ENCODE measurements at places on chromosomes 6 and 20.

DNA sequence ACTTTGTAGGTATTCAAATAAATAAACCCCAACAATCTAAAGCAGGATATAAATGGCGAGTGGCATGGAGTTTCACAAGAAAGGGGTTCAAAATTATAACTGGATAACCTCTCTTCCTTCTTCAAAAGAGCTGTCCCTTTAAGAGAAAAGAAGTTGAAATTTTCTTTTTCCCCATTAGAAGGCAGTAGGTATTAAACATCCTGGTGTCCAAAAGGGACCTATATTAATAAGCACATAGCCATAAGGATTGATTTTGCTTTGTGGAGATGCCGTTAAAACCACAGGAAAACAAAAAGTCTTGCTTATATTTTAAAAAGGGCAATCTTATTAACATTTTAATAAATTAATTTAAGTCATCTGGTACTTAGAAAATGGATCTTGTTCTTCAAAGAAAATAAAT lies 76.5 kb downstream of the LYRM4 start:
- DNase-seq: no peak

GRCh38 chr6:49327005-49327404 lies 136.0 kb downstream of the MMUT start:
- DNase-seq: no peak

- DNase-seq: no peak
These were observed 50.5 kb downstream of the HLA-A start for GRCh38 chr6:29992807-29993206.

GRCh38 chr6:9373308-9373707 lies 938.0 kb upstream of the SLC35B3 start:
- no peak for DNase-seq

GRCh38 chr20:1633535-1633934 lies 13.7 kb upstream of the SIRPB1 start:
- no peak for DNase-seq

DNA sequence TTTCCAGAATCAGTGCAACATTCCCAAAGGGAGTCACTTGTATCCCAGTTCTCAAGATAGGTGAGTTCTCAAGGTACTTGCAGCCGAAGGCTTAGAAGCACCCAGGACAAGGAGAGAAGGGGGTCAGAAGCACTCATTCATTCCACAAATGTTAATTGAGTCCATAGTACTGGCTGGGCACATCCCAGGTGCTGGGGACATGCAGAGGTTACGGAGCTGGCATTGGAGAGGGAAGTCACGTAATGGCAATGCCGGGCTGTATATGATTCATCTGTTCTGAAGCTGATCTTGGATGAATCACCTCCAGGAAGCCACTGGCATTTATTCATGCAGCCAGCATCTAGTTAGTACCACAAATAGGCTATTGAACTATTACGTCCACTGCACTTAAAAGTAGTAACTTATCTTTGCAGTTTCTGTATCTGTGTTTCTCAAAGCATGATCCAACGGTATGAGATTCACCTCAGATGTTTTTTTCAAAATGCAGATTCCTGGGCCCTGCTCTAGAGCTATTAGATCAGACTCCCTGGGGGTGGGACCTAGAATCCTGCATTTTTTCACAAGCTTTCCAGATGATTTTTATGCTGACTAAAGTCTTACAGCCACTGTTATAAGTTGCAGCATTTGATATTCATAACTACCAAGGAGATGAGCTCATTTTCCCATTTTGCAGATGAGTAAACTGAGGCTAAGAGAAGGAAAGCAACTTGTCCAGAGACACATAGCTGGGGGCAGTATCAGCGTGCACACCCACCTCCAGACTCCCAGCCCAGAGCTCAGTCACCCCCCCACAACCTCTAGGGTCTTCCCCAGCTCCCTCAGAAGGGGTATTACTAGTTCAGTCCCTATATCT lies 44.1 kb upstream of the ID1 start:
- DNase-seq: no peak

- no peak for DNase-seq
These were observed 26.9 kb downstream of the ANKEF1 start for GRCh38 chr20:10061641-10062040.

GRCh38 chr20:21323640-21324039 lies 20.5 kb downstream of the XRN2 start:
- DNase-seq: no peak

DNA sequence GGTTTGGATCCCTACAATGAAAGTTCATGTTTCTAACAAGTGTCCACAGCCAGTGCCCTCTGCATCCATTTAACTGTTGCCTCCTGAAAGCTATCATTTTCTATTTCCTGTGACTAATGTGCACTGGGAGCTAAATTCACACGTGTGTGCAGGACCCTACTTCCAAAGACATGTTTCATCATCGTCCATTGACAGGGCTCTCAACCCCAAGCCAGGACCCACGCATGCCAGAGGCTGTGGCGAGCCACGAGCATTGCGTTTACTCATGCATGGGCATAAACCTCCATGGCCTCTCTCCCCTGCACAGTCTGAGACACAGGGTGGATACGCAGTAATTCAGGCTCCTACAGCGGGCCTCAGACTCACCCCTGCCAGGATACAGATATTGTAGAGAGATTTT lies 153.2 kb downstream of the MAFB start:
- DNase-seq: no peak

DNA sequence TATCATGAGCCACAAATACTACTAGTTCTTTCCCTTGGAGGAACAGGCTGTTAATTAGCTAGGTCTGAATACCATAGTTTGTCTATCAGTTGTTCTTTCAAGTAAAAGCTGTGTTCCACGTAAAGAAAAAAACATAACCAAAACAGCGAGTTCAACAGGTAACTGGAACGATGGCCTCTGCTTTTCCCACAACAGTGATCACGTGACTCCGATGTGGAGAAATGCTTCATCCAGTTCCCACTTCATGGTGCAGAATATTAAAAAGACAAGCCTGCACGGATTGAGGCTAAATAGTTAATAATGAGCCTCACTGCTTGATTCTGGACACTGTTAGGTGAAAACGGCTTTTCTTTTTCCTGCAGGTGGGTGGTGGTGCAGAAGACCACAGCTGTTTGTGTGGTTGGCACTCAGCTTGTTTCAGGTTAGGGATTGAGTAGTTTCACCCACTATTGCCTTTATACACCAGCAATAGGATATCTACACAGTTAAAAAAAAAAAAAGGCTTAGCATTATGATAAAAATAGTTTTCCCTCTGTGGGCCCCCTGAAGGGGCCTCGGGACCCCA lies 88.1 kb downstream of the DACT2 start:
- DNase-seq: no peak

DNA sequence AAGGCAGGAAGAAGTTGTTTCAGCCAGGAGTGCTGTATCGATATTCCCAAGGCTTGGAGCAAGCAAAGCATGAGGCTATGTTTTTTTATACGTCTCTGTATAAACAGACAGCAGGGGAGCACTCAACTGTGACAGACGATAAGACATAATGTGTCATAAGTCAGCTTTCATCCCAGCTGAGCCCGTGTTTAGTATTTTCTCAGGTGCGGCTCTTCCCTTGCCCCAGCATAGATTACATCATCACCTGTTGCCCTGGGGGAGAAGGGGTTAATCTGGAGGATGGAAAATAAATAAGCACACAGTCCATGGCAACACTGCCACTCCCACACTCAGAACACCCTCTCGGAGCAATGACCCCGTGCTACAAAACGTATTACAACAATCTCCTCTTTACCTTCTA lies 22.1 kb upstream of the KCNK5 start:
- no peak for DNase-seq

DNA sequence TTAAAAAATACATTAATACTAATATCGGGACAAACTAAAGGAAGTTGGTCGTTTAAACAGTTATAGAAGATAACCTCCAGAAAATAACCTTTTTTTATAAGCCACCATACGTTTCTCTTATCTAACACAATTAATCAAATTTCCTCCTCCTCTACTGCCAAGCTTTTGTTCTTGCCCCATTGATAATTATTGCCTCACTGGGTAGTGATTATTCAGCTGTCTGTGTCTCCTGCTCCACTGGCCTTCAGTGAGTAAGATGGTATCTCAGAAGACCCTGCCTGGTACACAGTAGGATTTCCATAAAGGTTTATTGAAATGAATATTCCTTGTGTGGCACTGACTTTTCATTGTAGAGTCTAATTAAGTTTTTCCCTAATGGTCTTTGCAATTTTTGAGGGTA lies 165.5 kb upstream of the SCGN start:
- DNase-seq: no peak

DNA sequence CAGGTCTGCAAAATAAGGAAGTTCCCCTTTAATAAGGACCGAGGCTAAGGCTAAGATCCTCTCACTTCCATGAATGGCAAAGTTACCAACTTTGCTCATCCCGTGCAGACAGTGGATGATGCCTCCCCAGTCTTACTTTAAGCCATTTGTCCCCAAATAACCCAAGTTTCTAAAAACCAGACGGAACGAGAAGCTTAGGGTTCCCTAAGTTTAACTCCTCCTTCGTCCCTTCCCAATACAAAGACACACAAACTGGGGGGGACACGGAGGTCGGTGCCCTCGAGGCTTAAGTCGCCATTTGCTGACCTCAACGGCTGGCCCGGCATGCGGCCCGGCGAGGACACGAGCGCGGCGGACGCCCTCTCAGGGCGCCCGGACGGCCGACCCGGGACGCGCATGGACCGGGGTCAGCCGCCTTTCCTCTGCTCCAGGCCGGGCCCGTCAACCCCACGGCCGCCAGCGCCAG lies 527 bp downstream of the FBXO30 start:
- no peak for DNase-seq

GRCh38 chr6:45074439-45074838 lies 253.7 kb upstream of the RUNX2 start:
- no peak for DNase-seq

- no peak for DNase-seq
These were observed 904.3 kb downstream of the PHF3 start for GRCh38 chr6:64539917-64540316.

GRCh38 chr6:24721461-24722215 lies 2.7 kb upstream of the C6orf62 start:
- DNase-seq: no peak

- DNase-seq: no peak
These were observed 61.4 kb upstream of the IL20RA start for GRCh38 chr6:137106183-137106582.

DNA sequence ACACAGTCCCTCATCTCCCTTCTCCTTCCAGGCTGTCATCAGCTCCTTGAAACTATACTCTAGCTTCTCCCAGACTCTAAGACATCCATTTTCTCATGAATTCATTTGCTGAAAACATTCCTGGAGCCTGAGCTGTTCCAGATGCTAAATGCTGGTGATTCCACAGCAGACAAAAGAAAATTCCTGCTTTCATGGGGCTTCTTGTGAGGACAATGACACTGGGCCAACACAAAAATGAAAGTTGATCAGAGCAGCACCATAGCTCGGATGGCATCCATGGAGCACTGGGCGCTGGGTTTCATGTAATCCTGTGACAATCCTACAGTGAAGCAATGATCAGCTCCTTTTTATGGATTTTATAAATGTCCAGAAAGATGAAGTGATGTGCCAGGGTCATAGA lies 47.4 kb upstream of the STX16 start:
- DNase-seq: no peak

- DNase-seq: no peak
These were observed 688.9 kb upstream of the GJE1 start for GRCh38 chr6:141443668-141444289.

DNA sequence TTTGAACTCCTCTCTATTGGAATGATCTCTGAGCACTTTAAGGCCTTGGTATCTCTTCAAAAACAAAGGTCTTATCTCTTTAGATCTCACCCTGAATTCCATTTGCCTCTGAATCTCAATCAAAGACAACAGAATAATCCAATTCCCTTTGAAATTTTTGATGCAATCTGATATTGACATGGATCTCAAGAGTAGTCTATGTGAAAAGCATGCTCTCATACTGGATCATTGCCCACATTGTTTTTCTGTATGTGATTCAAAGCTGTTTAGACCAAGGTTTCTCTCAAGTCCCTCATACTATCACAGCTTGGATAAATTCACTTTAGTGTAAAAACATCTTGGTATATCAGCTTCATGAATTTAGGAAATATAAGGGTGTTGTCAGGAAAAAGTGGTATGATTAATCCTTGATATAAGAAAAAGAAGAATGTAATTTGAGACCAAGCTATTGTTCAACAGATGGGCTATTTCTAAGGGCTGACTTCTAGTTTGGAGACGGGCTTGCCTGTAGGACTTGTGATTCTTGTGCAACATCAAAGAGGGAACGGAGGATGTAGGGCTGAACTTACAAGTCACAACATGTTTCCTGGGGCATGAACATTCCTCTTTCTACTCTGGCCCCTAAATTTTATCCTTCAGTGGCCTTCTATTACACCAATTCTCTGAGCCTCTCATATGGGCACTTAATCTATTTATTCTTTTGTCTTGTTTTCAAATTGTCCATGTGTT lies 77.9 kb upstream of the CITED2 start:
- DNase-seq: no peak

Measured in T-helper 22 cell (primary cell).